ENCODE measurements at places on chromosomes 13 and 19. TPM values are rescaled to one million over a fixed set of nuclear protein-coding genes. Genes with fewer than 3 reads are reported as not detected.

ZNF561 gene
- 20.1 TPM for total RNA-seq

ZNF793 gene
- not detected for total RNA-seq

SULT2B1 gene
- total RNA-seq: 4.8 TPM

DNA sequence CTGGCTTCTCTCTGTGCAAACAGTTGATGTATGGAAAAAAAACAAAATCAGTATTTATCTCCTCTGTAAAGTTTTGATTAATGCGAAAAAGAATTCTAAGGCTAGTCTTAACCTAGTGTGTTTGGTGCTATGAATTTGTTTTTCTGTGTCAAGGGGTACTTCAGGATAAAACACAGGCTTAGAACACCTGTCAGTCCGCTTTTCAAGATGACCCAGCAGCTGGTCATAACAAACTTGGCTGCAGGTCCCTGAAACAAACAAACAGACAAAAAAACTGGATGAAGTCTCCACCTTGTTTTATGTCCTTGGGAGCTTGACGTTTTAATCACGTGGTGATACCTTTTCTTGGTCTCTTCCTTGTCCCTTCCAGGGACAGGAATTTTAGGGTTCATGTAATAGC, 689.3 kb downstream of the UQCRFS1 start:
- DNase-seq: no peak

GRCh38 chr19:48968179-48968661, 3.1 kb downstream of the FTL start:
- DNase-seq: no peak

NAPSA gene
- total RNA-seq: 1.2 TPM

RNU6-9 gene
- not detected for total RNA-seq

FRY gene
- total RNA-seq: 1.3 TPM

DNA sequence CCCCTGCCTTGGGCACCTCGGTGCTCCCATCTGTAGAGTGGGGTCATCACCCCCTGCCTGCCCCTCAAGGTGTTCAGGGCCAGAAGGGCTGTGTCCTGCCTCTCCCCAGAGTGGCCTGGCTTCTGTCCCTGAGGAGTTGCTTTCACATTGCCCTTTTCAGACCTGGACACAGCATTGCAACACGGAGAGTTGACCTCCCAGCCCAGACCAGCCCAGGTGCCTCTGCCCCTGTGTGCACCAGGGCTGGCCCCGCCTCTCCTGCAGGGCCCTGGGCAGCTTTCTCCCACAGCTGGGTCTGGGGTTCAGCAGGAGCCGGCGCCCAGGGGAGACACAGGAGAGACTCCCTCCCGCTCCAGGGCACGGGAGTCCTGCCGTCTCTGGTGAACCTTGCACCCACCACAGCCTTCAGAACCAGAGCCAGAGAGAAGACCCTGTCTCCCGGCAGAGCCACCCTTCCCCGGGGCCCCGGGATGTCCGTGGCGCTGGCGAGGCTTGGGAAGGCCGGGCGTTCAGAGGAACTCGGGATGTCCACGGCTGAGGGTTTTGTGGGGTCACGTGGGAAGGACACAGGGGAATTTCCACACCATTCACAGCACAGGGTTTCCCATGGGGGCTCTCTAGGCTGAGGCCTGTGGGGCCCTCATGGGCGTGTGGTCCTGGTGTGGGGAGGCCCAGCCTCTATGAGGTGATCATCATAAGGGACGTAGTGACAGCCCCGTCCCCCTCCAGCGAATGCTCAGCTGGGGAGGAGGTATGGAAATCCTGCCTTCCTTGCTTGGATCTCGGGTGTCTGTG, 23.2 kb downstream of the C13orf46 start:
- no peak for DNase-seq

IGSF23 gene
- not detected for total RNA-seq

- no peak for DNase-seq
Observed at GRCh38 chr19:45419396-45419795, 4.3 kb downstream of the ERCC1 start.

DNA sequence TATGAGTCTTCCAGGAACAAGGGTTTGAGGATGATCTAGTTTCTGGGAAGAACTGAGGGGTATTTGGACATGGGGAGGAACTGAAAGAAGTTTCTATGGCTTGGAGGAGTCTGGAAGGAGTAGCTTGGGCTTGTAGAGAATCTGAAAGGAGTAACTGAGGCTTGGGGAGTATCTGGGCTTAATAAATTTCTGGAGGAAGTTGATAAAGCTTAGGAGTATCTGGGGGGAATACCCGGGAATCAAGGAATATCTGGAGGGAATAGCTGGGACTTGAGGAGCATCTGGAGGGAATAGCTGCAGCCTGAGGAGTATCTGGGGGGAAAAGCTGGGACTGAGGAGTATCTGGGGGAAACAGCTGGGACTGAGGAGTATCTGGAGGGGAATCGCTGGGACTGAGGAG, 16.0 kb downstream of the FSD1 start:
- DNase-seq: no peak

- no peak for DNase-seq
Observed at GRCh38 chr13:101645871-101646270, 193.4 kb downstream of the ITGBL1 start.

ICAM1 gene
- 15.3 TPM for total RNA-seq

GRCh38 chr19:28468701-28469459, 744.1 kb downstream of the UQCRFS1 start:
- peak; percentile 1 for DNase-seq

CLEC17A gene
- not detected for total RNA-seq

DNA sequence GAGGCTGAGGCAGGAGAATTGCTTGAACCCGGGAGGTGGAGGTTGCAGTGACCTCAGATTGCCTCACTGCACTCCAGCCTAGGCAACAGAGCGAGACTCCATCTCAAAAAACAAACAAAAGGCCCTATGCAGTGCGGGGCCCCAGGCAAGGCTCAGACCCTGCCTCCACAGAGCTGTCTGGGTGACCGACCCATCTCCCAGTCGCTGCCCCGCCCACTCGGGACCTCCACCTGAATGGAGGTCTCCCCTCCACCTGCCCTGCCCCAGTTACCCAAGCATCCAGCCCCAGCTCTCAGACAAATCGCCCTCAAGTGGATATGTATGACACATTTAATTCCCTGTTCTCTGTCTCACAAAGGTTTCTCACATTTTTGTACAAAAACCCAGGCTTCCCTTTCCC, 2.2 kb upstream of the GARIN5B start:
- no peak for DNase-seq

- DNase-seq: peak; percentile 67
Observed at GRCh38 chr13:86856991-86857390, 814.2 kb upstream of the SLITRK5 start.

GRCh38 chr19:56848166-56848565, 7.6 kb upstream of the PEG3 start:
- DNase-seq: no peak

FGF21 gene
- total RNA-seq: not detected

- peak; percentile 98 for DNase-seq
Observed at GRCh38 chr19:51799034-51799773, 4.2 kb downstream of the FPR3 start.

SPACA4 gene
- total RNA-seq: not detected

DNA sequence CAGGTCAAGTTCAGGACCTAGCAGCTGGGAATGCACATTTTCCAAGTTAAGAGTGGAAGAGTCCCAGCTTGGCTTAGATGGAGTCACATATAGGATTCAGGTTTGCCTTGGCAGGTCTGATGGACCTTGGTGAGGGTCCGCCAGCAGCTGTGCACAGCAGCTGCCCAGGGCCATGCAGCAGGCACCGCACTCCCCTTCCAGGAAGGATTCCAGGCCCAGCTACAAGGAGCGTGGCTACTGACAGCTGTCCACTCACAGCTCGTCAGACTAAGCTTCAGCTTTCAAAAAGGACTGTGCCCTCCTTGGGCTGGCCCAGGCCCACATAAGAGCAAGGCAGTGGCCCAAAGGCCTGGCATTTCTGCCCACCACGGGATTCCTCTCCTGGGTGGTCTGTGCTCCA, 68.4 kb downstream of the ALOX5AP start:
- no peak for DNase-seq

DNA sequence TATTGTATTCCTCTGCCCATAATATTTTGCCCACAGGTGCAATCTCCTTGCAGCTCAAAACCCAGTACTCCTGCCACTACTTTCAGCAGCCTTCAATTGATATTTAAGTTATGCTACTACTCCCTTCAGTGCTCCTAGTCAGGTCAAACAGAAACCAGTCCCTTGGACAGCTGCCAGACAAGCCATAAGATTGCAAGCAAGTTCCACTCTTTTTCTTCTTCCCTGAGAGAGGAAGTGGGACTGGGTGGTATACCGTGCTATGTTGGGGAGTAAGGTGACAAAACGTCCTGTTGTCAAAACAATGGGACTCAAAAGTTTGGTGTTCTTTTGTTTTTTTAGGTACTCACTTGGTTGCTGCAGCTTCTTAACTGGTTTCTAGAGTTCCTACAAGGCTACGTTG, 63.1 kb upstream of the FRY start:
- DNase-seq: no peak

DNA sequence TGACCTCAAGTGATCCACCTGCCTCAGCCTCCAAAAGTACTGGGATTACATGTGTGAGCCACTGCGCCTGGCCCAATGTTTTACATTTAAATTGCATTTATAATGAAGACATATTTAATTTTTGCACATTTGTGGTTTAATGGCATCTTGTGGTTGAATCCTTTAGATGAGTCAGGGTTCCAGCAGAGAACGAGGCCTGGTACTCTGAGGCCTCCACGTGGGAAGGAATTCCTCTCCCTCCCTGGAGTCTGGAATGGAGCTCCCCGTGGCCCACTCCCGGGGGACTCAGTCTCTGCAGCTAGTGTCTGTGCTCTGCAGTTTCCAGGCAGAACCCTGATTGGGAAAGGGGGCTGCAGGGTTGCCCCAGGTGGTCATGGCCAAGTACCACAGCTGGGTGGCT, 24.2 kb downstream of the ZFR2 start:
- no peak for DNase-seq

MZT1 gene
- total RNA-seq: 17.0 TPM

DNA sequence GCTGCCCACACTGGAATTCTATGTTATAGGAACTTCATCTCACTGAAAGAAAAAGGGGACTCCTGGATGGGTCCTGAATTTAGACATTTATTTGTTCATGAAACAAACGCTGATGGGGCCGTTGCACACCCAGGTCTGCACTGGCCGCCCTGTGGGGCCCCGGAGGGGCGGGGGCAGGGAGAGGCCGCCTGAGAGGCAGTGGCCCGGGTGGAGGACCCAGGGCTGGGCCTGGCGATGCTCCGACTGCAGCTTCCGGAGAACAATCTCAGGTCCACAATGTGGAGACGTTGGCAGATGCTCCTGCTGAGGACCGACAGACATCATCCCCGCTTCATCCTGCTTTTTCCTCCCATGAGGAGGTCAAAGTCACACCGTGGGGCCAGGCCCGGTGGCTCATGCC, 16.3 kb upstream of the PTBP1 start:
- DNase-seq: no peak

DNA sequence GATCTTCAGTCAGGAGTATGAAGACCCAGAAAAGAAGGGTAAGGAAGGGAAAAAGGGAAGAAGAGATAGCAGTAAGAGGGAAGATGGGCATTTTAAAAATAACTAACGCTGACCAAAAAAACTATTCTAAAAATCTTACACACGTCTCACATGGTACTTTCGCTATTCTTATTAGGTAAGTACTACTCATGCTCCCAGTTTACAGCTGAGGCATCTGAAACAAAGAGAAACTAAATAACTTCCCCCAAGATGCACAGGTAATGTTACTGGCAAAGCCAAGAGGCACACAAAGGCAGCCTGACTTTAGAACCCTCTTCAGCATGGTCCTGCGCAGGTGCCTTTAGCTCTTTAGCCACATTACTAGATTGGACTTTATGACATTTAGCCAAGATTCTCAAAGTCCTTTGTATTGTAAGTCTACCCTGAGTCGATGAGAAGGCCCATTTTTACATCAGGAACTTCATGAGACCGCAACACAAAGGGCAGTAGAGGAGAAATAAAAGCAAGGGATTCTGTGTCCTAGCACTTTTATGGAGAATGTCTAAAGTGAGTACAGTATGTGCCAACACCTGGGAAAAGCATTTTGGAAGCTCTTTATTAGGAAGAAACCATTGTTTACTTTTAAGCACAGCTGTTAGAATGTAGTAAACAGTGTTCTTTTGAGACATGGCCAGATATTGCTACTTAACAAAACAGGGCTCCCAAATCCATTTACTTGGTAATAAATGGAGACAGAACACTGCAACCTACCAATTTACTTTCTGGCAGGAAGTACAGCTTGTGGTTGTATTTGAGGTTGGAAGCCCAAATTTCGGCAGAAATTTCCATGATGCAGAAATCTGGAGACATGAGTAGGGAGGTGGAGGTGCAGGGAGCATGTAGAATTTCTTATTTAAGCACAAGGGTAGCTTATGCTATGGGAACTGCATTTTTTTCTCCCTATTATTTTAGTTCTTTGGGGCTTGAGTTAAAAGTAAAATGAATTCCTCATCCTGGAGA, 250.7 kb downstream of the KCTD12 start:
- no peak for DNase-seq

DNA sequence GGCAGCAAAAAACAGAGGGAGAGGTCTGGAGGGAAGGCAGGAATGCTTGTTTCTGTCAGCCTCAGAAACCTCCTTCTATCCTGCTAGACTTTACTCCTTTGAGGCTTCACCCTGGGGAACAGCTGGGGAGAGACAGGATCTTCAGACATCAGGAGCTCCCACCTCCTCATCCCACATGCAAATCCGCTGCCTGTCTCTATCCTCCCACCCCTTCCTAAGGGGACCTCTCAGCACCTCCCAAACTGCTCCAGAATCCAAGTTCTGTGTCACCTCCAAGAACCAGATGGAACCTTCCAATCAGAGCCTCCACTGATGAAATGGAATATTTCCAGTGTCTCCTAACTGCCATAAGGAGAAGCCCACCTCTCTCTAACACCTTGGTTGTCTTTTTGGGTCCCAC, 9.7 kb upstream of the ERCC2 start:
- no peak for DNase-seq

DNA sequence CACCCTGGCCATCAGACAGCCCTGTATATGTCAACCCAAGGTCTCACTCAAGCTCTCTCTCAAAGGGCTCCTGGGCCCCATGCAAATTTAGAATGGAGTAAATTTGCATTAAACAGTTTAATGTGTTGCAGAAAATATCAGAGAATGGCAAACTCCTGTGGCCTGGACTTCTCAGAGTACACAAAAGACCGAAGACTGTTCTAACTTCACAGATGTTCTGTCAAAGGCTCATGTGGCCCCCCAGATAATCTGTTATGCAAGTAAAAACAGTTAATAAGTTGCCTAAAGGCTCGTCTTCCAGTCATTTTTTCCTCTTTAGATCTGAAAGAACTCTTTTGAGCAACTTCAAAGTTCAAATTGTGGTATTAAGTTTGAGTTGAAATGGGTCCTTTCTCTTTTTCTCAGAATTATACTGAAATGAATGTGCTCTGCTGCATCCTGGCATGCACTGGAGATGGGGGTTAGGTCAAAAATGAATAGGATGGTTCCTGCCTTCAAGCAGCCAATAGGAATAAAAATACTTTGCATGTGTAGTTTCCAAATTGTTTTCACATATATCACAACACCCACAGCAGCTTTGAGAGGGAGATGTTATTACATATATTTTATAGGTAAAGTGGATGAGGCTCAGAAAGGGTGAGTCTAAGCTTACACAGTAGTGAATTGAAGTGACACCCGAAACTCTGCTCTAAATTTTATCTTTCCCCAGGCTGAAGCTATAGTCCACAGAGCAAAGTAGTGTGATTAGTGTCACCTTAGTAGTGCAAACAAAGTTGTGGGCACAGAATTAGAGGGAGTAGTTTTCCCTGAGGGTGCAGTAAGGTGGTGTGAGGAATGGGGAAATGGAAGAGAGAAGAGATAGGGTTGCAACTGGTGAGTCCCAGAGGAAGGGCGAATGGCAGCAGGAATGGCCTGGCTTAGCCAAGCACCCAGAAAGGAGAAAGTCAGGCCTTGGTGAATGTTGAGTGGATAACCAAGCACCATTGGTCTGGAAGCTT, 205.0 kb upstream of the RFC3 start:
- DNase-seq: no peak

GRCh38 chr19:15113245-15114152, 6.3 kb downstream of the SYDE1 start:
- DNase-seq: no peak

Data from PC-3 (cell line).